ENCODE measurements at places on chromosomes 4 and X.

DNA sequence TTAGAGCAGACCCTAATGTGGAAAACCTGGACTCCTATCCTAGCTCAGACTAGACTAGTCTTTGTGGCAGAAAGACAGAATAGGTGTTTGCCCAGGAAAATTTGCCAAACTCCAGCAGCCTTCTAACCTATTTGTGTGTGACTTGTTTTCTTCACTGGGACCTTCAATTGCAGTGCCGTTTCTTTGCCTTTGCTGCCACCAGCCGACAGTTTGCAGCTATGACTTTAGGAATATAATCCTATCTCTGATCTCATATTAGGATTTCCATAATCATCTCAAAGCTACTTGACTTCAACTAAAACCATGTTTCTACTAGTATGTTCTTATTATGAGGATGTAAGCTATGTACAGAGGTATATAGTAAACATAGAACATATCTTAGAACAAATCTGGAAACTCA, 60.2 kb upstream of the PGAM4 start:
- peak; percentile 5 for DNase-seq

DNA sequence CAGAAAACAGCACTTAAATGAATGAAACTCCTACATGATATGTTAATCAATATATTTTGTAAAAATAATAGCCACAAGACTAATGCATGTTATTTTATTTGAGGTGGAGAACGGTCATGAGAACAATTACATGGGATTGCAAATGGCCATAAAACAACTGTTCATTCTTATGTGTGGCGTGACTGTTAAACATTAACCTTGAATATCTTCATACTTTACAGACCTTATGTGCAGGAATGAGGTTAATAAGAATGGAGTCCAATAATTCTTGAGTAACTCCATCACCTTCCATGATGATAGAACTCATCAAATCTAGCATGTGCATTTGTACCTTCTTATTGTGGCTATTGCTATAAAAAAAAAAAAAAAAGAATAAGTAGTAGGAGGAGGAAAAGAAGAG, 55.3 kb downstream of the PDS5A start:
- no peak for DNase-seq

DNA sequence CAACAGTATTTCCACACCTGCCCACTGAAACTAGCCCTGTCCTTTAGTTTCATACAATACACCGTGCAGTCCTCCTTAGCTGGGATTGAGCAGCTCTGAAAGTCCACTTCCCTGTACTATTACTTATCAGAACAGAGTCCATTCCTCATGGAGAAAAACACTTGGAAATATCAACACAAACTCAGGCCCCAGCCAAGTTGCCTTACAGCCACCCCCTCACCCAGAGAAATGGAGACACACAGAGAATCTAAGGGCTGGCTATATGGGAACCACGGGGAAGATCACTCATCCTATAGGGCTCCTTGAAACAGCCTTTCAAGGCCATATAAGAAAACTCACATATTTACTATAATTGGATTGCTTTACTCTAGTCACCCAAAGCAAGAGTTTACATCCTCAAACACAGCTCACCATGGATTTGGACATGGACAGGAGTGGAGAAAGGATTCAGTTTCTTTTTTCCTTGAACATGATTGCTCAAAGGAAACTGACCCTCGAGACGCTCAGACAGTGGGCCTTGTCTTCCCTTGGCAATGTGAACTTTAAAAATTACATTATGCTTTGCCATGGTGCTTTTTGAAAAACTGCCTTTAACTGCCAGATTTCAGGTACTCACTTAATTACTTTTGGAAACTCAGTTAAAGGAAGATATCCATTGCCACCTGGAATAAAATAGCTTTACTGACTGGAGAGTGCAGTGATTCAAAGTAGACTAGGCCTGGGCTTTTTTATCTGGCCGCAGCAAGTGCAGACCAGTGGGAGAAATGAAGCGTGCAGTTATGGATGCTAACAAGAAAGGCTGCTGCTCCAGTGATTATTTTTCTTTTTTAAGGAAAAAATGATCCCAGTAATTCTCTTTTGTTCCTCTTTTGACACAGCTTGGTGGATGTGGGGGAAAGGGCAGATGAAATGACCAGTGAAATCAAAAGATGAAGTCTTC, 1.6 kb downstream of the SCARB2 start:
- DNase-seq = no peak

GRCh38 chr4:24245491-24245820, 338.9 kb downstream of the DHX15 start:
- DNase-seq = no peak

DNA sequence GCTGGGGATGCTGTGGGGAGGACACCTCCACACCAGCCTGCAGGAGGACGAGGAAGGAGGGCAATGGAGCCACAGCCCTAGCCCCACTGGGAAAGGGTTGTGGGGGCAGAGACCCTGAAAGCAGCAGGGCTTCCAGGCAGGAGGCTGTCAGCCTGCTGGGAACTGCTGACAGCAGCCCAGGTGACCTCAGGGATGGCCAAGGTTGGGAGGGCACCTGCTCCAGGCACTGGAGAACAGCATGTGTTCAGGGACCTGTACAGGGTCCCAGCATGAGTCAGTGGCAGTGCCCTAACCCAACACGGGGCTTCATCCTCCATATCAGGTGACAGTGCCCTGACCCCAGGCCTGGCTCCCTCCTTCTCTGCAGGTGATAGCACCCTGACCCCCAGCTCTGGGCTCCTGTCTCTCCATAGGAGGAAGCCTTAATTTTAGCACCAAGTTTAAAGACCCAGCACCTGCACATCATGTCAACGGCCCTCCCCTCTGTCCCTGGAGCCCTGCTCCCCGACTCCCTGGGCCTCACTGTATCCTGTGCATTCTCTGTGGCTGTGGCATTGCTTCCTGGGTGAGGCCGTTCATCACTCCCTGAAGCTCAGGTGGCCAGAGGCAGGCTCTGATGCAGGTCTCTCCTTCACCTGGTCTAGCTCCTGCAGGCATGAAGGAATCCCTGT, 66.3 kb downstream of the CRMP1 start:
- DNase-seq = no peak

DNA sequence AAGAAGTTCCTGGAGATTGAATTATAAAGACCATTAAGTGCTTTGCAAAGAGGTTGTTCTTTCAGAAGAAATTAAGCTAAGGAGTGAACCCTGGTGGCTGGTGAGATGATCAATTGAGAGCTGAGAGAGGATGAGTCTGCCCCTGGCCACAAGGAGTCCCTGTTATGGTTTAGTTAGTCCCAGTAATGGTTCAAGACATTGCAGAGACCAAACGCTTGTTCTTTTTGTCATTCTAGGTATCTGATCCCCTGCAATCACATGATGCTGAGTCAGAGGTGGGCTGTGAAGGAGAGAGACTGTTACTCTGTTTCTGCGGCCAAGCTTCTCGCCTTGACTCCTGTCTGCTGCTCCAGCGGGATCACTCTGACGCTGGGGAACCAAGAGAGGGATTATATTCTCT, 114.5 kb downstream of the GATB start:
- DNase-seq = no peak

DNA sequence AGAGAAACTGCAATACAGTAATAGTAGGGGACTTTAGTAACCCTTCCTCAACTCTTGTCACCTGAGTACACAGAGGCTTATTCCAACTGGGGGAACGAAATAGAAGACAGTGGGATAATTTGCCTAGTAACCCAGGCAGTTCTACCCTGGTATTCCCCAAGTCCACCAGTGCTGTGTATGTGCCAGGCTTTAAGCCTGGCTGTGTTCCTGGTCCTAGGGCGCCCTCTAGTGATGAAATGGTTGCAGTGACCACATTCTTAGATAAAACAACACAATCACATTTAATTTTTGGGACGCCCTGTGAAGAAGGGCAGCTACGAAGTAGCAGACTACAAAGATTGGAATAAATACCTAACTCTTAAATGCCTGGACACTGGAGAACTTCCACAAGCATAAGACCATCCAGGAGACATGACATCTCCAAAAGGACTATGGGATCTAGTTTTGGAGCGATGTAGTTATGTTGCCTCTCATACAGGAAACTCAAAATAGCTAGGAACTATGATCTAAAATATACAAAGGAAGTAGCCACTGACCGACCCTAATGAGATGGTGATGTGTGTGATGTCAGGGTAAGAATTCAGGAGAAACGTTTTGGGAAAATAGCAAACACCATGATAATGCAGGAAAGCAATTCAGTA, 288.5 kb upstream of the ZCCHC13 start:
- DNase-seq = peak; percentile 48

DNA sequence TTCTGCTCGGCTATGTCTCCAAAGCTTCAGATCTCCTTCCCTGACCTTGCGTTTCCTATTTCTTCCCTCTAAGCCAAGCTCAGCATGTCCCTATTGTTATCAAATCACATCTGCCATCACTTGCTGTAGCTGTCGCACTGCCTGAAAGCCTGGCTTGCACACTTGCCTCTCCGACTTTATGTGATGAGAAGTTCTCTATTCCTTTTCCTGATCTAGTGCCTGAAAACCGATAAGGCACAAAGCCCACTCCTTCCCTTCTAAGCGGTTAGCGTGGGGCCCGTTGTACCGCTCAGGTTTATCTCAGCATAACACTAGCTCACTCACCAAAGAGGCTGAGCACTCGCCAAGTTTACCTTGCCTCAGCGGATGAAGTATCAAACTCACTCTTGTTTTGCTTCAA, 816 bp downstream of the NMU start:
- DNase-seq = no peak

DNA sequence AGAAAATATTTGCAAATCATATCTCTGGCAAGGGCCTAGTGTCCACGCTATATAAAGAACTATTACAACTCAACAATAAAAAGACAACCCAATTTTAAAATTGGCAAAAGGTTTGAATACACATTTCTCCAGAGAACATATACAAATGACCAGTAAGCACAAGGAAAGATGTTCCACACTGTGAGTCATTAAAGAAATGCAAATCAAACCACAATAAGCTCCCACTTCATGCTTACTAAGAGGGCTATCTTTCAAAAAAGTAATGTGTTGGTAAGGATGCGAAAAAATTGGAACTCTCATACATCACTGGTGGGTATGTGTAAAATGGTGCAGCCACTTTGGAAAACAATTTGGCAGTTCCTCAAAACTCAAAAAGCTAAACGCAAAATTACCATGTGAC, 884.0 kb upstream of the INTU start:
- no peak for DNase-seq

DNA sequence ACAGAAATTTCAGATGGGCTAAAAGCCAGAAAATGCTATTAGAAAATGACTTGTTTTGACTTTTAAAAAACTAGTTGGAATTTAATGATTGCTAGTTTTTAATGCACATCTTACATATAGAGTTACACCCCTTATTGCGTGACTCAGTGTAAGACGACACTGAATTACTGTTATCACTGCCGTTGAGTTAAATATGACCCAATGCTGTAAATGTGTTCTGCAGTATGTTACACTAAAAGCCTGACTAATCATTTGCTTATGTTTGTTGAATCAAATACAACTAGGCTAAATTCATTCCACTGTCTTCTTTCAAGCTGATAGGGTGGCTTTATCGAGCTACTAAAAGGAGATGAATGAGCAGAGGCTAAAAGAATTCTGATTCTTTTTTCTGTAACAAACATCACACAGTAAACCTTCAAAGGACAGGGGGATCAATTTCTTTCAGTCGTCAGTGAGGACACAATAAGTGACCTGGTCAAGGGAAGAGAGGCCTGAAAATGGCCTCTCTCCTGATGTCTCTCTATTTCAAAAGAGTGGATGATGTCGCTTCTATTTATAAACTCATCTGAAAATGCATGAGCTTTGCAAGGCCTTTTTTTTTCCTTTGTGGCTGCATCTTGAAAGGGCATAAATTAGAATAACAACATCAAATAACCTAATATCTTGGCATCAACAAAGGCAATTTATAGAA, 142.2 kb upstream of the KCNIP4 start:
- DNase-seq = no peak

DNA sequence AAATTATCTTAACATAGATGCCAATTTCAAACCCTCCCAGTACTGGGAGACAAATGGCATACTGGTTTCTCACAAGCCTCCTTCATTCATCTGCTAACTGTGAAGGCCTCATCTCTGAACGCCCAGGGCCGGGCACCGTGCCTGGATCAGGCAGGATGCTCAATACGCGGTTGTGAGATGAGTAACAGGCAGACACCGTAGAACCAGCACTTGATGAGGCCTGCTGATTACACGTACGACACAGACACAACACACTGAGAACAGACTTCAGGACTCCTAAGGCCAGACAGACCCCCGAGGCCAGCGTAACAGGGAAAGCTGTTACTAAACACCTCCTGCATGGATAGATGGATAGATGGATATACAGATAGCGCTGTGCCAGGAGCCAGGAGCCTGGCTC, 154.6 kb downstream of the AFAP1 start:
- no peak for DNase-seq

DNA sequence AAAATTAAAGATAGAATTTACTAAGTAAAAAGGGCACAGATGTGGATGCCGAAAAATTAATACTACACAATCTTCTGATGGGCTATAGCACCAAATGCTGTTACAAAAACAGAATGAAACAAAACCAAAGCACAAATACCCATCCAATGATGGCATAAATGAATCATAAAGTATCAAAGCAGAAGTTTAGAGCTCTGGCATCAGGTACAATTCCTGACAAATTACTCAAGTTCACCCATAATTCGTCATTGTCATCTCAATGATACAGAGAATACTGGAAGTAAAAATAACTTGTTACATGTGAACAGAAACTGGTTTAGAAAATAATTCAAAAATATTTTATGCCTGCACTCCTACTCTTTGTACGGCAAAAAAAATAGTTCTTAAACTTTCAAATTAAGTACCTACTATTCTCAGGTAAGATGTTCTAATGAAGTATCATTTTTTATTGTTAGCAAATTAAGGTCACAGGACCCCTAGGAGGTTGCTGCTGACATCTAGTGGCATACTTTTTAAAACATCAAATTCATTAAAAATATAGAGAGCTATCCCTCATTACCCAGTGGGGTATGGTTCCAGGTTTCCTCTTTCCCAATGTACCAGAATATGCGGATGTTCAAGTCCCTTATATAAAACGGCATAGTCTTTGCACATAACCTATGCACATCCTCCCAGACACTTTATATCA, 126.1 kb downstream of the INPP4B start:
- no peak for DNase-seq

GRCh38 chr4:93748373-93749291, 79.9 kb upstream of the ATOH1 start:
- DNase-seq = no peak

GRCh38 chrX:41695426-41695825, 6.7 kb downstream of the GPR34 start:
- no peak for DNase-seq

DNA sequence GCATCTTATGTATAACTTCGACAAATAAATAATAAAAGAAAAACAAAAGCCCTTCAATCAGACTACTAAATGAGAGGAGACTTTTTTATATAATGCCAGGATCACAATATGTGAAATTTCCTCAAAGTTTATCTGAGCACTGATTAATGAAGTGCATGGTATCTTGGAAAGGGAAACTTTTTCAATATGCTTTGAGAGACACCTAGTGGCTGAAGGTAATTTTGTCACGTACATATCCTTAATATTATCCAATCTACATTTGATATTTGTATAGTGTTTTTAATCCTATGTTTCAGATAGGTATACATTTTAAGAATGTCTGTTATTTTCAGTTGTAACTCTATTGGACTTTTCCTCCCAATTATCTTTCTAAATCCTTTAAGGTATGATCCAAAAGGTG, 146.8 kb downstream of the KLHL4 start:
- peak; percentile 1 for DNase-seq

GRCh38 chr4:174279433-174280155, 3.9 kb downstream of the FBXO8 start:
- DNase-seq = no peak

GRCh38 chrX:133413218-133413925, 1.9 kb downstream of the GPC4 start:
- no peak for DNase-seq

GRCh38 chr4:106063009-106063408, 167.7 kb downstream of the NPNT start:
- no peak for DNase-seq
